B cell (primary cell): ENCODE measurements at places on chromosomes 16 and 17. TPM values are rescaled to one million over a fixed set of nuclear protein-coding genes. Genes with fewer than 3 reads are reported as not detected.

- no peak for DNase-seq
Measured at GRCh38 chr16:68779891-68780290, 42.8 kb downstream of the CDH1 start.

DNA sequence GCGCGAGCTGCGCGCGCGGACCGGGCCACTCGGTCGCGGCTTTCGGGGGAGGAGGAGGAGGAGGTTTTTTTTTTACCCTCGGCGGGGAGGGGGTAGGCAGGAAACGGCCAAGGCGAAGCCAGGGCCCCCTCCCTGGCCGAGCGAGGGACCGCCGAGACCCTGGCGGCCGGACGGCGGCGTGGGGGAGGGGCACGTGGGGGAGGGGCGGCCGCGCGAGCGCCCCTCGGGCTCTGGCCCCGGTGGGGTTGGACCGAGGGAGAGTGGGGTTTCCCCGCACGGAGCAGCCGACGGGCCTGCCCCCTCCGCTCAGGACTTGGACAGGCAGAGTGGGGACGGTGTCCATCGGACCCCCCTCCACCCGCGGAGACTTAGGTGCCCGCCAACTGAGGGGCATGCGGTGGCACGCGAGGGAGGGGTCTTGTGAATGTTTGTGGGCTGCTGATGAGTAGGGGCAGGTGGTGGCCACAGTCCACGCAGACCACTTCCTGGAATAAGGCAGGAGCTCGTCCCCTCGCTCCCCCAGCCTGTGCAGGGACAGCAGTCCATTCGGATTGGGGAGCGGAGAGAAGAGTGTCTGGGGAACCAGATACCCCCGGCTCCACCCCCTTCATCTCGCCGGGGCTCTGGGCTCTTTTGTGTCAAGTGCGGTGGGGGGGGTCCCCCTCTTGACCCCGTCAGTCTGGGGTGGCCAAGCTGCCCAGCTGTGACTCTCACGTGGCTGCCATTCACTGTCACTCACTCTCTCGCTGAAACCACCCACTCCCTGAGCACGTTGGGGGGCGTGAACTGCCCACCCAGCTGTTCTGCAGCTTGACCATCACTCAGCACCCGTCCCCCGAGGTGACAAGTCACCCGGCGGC, 3.0 kb upstream of the CHD3 start:
- DNase-seq: peak; percentile 64

DNA sequence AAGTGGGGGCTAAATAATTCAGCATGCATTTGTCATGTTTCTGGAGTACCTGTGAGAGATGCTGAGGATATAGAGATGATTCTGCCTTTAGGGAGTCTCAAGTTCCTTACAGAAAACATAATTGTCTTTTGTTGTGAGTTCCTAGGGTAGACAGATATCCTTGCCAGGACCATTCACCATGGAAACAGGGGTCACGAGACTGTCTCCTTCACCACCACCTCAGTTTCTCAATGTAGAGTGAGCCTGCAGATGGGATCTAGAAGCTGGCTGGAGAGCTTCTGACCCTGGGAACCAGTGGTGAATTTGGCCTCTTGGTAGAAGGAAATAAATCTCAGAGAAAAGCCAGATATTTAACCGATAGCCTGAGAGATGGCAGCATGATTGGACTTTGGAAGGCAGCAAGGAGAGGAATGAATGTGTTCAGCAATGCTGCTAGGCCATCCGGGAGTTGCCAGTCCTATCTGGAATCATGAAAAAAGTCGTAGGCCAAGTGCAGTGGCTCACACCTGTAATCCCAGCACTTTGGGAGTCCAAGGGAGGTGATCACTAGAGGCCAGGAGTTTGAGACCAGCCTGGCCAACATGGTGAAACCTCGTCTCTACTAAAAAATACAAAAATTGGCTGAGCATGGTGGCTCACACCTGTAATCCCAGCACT, 7.4 kb upstream of the HDAC5 start:
- no peak for DNase-seq

DNA sequence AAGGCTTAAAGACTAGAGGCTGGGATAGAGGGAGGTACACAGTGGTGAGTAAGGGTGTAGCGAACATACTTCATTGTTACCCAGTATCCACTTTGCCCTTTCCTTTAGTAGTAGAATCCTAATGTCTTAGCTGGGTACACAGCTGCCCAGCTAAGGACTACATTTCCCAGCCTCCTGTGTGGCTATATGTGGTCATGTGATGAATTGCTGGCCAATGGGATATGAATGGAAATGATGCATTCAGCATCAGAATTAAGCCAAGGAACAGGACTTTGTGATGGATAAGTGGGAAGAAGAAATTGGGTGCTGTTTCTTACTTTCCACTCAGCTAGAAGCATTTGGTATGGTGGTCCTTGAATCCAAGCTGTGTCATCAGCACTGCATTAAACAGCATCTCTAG, 55.9 kb downstream of the FOXL1 start:
- DNase-seq: no peak

GRCh38 chr16:69131167-69131838, 1.1 kb downstream of the CHTF8 start:
- peak; percentile 65 for DNase-seq

GRCh38 chr17:49510720-49511110, 15.6 kb downstream of the NGFR start:
- no peak for DNase-seq

DNA sequence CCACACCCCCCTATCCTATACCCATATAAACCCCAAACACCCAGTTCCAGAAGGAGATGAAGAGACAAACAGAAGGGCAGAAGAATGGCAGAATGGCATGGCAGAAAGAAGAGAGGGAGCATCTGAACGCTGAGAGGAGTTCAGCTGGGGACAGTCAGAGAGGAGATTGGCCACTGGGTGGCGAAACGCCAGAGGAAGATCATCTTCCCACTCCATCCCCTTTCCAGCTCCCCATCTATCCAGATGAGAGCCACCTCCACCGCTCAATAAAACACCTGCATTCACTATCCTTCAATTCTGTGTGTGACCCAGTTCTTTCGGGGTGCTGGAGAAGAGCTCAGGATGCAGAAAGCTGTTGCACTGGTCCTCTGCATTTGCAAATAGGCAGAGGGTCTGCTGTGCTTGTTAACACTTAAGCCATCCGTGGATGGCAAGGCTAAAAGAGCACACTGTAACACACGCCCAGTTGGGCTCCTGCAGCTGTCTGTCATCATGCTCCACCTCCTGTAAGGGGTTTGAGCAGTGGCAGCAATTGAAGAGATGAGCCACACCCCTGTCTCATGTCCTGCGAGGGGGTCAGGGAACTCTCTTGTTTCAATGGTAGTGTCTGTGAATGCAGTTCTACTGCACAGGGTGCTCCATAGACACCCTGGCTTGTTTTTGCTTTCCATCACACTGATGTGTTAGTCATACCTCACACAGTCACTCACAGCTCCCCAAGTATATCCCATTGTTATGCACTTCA, 1034.8 kb upstream of the RBFOX1 start:
- no peak for DNase-seq

GRCh38 chr17:41777157-41777573, 9.3 kb downstream of the JUP start:
- DNase-seq: no peak

DNA sequence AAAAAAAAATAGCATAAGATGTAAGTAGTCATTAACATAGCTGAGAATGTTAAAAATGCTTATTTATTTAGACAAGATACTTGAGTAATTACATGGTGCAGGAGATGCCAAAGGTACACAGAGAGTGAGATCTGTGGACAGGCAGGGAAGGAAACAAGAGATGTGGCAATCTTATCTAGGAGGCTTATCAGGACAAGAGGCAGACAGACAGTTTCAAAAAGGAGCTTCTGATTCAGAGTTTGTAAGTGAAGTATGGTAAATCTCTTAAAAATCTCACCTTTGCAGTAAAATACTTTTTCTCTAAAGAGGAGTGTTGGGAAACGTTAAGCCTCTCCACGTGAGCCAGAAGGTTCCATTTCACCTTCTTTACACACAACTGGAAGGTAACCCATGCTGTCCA, 19.9 kb upstream of the GHDC start:
- no peak for DNase-seq

DNA sequence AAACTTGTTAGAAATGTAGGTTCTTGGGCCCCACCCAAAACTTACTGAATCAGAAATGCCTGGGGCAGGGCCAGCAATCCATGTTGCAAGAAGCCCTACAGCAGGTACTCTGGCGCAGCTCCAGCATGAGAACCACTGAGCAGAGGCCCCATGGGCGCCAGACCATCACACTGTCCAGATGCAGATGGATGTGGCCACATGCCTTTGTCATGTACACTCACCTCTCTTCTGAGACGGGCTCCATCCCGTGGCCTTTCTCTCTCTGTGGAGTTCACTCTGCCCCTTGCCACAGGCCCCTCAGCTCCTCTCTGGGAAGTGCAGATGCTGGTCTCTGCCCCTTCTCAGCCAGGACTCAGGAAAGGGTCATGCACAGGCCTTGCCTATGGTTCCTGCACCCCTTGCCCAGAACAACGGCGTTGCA, 2.3 kb upstream of the CCNF start:
- no peak for DNase-seq

DNA sequence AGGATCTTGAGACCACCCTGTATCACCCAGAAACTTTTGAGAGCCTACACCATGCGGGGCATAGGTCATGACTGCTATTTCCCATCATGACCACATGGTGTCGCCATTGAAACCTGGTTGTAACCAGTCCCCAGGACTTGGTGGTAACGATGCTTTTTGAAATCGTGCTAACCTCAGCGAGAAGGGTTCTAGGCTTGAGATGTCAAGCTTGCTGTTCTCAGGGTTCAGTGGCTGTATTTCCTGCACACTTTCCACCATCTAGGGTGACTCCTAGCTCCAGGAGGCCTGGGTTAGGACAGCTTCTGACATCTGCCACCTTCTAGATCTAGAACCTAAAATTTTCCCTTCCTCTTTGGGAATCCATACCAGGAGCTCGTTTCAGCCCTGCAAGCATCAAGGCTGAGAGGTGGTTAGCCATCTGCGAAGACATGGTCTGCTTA, 13.0 kb upstream of the SPNS3 start:
- peak; percentile 83 for DNase-seq

- DNase-seq: no peak
Measured at GRCh38 chr17:79835470-79835899, 3.8 kb downstream of the CBX4 start.

DNA sequence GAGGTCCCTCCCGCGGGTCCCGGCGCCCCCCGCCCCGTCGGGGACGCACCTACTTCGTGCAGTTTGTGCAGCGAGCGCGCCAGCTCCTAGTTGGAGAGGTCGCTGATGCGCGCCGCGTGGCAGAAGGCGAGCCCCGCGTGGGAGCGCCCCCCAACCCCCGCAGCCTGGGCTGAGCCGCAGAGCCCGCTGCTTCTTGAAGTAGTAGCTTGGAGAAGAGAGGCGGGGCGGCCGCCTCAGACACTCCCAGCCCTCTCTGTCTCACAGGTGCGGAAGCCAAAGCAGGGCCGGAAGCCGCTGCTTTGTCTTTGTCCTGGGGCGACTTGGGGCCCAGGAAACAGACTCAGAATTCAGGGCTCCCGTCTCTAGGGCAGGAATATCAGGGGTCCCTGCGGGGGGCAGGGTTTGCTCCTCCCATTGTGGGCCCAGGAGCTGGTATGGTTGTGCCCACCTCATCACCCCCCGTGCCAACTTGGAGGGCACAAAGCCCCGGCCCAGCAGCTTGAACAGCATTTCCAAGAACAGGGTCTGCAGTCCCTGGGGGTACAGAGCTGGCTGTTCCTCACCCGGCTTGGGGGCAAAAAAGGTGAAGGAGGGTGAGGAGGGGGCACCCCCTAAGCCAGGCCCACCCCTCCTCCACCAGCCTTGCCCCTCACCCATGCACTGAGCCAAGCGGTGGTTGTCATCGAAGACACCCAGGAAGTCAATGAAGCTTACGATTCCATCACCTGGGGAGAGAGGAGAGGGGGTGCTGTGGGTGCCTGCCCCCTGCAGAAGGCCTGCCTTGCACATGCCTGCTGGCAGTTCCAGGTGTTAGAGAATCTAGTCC, 13.5 kb downstream of the SPATA32 start:
- DNase-seq: peak; percentile 90

GRCh38 chr16:81609323-81609892, 164.8 kb downstream of the CMIP start:
- DNase-seq: peak; percentile 33

DNA sequence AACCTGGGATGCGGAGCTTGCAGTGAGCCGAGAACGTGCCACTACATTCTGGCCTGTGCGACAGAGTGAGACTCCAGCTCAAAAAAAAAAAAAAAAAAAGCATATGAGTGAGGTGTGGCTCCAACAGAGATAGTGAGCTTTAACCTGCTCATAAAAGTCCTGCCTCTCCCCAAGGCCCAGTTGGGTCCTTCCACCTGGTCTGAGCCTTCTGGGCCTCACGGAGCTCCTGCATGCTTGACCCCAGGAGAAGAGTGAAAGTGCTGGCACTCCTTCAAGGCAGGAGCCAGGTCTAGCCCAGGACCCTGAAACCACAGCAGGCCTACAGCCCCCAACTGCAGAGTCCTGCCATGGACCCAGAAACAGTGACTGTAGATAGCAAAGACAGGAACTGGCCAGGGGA, 17.7 kb downstream of the HSD11B2 start:
- no peak for DNase-seq

- no peak for DNase-seq
Measured at GRCh38 chr17:19897903-19898302, 30.2 kb upstream of the ULK2 start.

DNA sequence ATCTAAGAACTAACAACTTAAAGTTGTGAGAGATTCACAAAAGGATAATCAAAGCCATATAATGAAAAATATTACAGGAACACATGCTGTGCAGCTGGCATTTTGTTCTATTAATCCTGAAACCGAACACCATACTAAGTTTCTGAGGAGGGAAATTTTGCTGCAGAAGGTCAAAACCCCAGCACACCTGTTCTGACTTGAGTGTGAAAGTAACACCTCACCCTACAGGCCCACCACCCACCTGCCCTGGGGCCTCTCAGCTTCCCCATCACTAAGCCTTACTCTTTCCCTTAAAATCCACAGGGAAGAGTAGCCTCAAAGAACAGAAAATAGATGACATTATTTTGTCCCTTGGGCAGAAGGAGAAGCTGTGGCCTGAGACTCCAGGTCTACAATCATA, 44.8 kb downstream of the STAT5A start:
- DNase-seq: no peak

GRCh38 chr16:13390093-13390985, 488.9 kb downstream of the SHISA9 start:
- DNase-seq: peak; percentile 49

- DNase-seq: no peak
Measured at GRCh38 chr17:66383333-66383732, 80.9 kb downstream of the PRKCA start.

GRCh38 chr16:31079342-31079944, 5.2 kb downstream of the ZNF646 start:
- no peak for DNase-seq

GRCh38 chr17:71572343-71572742, 548.5 kb upstream of the SOX9 start:
- DNase-seq: no peak

Gene PLEKHH3
- 0.67 and 1.4 TPM in 2 replicates for polyA plus RNA-seq

Gene WNT9B
- polyA plus RNA-seq: not detected in 2 replicates

Gene ABCA6
- 0.18 and 0.46 TPM in 2 replicates for polyA plus RNA-seq

Gene IL34
- polyA plus RNA-seq: 0.09 TPM in 1 of 2 replicates, not detected in the other

Gene SLC4A1
- 0.09 TPM in 1 of 2 replicates, not detected in the other for polyA plus RNA-seq

Gene OTOA
- 0.06 TPM in 1 of 2 replicates, not detected in the other for polyA plus RNA-seq

Gene ZPBP2
- polyA plus RNA-seq: 1.5 and 1.6 TPM in 2 replicates

Gene MAPT
- polyA plus RNA-seq: 0.13 and 0.27 TPM in 2 replicates

Gene GLP2R
- polyA plus RNA-seq: not detected in 2 replicates

Gene KRTAP4-9
- not detected in 2 replicates for polyA plus RNA-seq
